Renal cortical epithelial cell (primary cell): ENCODE measurements at places on chromosomes 7 and 10.

DNA sequence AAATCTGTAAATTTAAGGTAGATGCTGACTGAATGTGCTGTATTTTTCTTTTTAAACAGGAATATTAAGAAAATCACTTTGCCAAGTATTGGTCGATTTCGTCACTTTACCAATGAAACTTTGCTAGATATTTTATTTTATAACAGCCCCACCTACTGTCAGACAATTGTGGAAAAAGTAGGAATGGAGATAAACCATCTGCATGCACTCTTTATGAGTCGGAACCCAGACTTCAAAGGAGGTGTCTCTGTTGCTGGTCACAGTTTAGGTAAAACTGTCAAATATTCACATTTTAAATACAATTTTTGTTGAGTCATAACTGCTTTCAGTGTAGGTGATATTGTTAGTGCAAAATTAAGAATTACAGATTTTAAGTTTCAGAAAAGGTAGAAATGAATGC is 25.2 kb downstream of the SEC23IP start:
- DNase-seq, result no peak

DNA sequence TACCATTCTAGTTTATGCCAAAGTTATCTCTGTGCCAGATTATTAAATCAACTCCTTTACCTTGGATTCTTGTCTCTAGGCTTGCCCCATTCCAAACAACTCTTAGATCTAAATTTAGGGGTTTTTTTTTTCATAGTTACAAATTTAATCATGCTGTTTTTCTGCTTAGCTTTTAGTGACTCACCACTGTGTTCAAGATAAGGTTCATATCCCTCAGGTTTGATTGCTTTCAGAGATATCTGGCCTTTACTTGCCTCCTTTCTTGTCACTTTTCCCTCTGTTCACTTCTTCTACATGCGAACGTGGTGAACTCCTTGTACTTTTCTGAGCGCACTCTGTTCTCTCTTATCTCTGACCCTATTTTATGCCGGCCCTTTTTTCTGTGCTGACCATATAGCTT is 78.2 kb downstream of the VPS50 start:
- peak; percentile 1 for DNase-seq

DNA sequence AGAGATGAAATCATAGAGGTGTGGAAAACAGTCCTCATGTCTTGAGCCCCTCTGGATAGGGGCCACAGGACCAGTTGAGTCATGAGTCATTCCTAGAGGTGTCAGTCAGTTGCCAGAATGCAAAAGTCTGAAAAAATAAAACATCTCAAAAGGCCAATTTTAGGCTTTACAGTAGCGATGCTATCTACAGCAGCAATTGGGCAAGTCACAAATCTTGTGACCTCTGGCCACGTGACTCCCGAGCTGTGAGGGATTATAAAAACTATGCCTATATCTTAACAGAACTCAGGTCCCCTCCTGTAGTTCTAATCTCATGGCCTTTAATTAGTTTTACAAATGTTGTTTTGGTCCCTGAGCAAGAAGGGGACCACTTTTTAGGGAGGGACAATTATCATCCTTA is 15.6 kb upstream of the TAS2R41 start:
- DNase-seq, result no peak

- DNase-seq, result no peak
These were observed 53.0 kb upstream of the LRRC17 start for GRCh38 chr7:102859799-102860125.

GRCh38 chr10:58237014-58237834 is 30.5 kb downstream of the IPMK start:
- DNase-seq, result peak; percentile 99

GRCh38 chr7:158695726-158696452 is 8.7 kb downstream of the NCAPG2 start:
- DNase-seq, result peak; percentile 56

GRCh38 chr7:2687881-2688318 is at the start of gene AMZ1:
Gene AMZ1 (plus strand): TSS chr7:2688202. CDS start chr7:2700452, 12,250 bp downstream.
- DNase-seq, result no peak

DNA sequence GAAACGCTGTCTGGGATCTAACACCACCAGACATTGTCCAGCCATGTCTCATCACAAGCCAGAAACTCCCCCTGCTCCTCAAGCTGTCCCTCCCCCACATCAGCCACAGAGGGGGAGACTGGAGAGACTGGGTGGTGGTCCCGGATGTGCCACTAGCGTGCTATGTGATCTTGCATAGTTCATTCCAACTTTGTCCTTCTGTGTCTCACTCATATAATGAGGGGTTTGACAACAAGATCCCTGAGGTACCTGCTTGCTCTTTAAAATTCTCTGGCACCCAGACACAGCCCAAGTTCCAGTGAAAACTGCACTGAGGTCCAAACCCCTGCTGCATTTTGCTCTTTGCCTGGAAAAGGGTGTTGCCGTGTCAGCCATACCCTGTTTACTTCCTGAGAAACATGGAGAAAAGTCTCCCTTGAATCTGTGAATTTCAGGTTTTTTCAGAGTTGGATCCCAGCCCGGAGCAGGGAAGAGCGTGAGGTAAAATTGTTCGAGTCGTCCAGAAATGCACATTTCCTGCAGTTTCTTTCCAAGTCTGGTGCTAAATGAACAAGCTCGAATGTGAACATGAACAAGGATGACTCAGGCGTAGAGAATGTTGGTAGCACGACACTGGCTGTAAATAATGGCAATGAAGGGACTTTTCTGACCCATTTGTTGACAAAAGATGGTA is 156.6 kb downstream of the CCDC3 start:
- peak; percentile 77 for DNase-seq

DNA sequence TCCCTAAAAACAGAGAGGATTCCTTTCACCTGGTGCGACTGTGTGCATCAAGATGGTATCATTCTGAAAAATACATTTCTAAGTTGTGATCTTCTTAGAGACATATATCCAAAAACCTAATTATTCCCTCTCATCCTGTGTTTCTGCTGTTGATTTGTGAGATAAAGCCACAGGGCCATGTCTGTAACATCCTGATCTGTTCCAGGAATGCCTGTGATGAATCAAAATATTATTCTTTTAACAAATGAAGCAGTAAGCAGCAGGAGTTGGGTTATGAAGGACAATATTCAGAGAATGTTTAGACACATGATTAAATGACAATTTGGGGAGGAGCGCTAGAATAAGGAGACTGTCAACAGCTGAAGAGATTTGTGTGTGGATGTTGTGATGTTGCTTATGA is 731.4 kb downstream of the KCNMA1 start:
- DNase-seq, result no peak

DNA sequence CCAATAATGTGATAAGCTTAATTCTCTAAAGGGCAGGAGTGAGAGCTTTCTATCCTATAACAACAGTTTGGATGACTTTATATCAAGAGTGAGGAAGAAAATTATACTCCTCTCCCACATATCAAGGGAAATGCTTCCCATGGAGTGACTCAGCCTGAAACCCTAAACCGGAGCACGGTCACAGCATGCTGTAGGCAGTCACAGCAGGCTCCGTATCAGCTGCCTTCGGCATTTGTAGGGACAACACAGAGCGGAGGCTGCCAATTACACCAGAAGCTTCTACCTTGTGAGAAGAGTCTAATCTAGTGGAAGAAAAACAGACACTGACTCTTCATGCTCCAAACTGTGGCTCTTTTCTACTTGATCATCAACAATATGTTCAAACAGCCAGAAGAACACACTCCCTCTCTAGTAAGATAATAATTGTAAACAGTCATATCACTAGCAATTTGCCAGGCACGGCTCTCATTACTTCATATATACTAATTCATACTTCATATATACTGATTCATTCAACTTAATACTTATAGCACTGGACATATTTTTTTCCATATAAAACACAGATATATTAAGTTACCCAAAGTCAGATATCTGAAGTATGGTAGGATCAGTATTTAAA is 65.9 kb downstream of the DGKB start:
- DNase-seq, result peak; percentile 58

GRCh38 chr10:98778277-98778759 is 331.6 kb upstream of the HPS1 start:
- no peak for DNase-seq

- no peak for DNase-seq
These were observed 755.3 kb upstream of the GALNT17 start for GRCh38 chr7:70376561-70377031.

DNA sequence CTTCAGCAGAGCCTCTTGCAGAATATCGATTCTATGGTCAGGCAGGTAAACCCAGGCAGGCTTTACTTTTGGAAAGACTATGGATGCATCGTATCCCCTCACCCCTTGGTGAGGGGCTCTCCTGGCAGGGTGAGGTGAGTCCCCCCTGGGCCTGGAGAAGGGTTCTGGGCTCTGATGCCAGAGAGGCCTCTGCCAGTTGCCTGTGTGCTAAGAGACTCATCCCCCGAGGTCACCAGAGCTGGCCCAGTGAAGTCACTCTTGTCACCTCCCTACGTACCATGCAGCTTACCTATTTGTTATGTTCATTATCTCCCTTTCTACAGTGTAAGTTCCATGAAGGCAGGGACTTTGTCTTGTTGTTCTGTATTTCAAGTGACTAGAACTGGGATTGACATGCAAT is 51.3 kb downstream of the TSPAN15 start:
- DNase-seq, result no peak

- DNase-seq, result peak; percentile 66
These were observed 786 bp upstream of the AKR1C4 start for GRCh38 chr10:5195727-5196374.

GRCh38 chr7:146636033-146636356 is 519.4 kb downstream of the CNTNAP2 start:
- no peak for DNase-seq

GRCh38 chr10:132855889-132856288 is 69.9 kb upstream of the NKX6-2 start:
- DNase-seq, result no peak

DNA sequence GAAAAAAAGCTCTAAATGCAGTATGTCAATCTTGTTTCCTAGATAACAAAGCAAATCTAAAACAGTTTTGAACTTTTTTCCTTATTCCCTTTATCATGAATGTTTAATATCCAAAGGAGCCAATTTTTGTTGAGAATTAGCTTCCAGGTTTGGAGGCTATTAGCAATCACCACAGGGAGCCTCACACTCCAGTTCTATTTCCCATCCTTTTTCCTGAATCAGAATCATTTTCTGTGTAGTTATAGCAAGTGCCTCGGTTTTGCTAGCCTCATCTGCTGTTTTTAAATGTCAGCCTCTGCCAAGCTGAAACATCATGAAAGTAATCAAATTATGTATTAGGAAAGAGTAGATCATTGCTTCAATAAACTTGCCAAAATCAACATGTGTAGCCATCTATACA is 357.5 kb upstream of the LRGUK start:
- DNase-seq, result no peak

- no peak for DNase-seq
These were observed 608.8 kb downstream of the LRMDA start for GRCh38 chr10:76040107-76040829.

DNA sequence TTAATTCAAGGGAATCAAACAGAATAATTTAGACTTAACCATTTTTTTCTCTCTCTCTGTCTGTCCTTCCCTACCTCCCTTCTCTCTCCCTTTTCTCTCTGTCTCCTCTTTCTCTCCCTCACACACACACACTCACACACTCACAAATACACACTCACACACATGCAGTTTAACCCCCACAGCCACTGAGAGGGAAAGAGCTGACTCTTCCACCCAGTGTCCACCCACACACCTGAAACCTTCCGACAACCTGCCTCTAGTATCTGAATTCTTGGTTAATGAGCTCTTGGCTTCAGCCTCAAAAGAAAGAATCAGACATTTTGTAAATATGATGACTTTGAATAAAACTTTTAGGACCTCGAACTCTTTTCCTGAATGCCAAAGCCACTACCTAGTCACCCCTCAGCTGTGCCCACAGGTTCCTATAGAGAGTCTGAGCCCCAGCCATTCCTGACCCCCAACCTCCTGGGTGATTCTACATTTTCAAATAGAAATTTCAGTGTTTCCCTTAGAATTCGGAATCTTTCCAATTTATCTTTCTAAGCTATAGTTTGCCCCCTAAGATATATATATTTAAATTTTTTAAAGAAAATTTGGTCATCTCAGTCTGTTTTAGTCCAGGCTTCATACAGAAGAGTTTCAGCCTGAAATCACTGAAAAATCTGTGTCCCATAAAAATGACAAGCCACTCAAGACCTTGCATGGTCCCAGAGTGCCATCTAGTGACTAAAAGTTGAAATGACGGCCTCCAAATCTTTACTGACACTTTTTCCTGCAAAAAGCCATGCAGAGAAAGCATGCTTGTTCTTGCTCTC is 202.8 kb downstream of the IPMK start:
- peak; percentile 61 for DNase-seq

GRCh38 chr10:92550924-92551323 is 23.0 kb downstream of the IDE start:
- DNase-seq, result no peak

DNA sequence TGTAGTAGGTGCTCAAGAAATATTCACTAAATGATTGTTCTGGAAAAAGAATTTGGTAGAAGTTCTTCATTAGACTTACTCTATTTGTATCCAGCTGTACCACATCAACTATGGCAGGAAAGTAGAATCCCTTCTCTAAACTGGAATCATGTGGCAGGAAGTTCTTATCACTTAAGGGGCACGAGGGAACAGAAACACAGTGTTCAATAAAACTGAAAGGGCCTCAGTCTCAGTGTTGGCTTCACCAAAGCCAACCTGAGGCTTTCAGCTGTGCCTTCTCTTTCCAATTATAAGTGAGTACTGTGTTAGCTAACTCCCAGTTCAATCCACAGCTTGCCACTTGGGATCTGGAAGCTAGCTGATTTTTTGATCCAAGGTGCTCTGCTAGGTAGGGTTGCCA is 257.6 kb upstream of the LRGUK start:
- DNase-seq, result no peak

GRCh38 chr10:127485153-127485857 is 63.8 kb upstream of the NPS start:
- peak; percentile 76 for DNase-seq

GRCh38 chr10:3255075-3255474 is 82.5 kb upstream of the PITRM1 start:
- DNase-seq, result no peak

DNA sequence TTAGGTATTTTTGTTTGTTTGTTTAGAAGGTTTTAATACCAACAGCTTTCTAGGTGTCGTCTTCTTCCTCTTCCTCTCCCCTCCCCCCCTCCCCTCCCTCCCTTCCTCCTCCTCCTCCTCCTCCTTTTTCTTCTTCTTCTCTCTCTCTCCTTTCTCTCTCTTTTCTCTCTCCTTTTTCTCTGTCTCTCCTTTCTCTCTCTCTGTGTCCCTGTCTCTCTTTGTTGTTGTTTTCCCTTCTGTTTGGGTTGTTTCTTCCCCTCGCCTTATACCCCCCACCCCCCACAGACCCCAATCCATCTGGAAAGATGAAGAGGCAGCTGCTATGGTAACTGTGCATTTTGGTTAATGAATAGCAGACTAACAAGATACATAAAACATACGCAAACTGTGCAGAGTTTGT is 75.5 kb downstream of the BTRC start:
- DNase-seq, result no peak

DNA sequence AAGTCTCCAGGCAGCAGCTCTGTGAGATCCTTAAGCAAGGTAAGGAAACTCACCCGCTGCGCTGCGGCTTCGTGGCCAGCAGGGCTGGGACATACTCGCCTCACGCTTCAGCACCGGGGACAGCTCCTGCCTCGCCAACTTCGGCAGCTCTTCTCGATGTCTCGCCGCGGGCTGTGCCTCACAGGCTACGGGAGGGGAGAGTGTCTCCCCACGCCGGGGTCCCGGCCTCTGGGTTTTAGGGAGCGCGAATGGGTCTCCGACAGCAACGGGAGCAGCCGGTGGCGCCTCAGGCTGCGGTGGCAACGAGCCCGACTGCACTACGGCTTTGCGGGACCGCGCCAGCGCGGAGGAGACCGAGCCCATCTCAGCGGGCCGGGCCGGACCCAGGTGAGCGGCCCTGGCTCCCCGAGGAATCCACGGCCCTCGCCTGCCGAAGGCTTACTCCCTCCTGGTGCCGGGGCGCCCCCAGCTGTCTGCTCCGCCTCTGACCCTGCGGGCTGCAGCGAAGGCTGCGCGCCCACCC is 62.4 kb downstream of the LSM5 start:
- peak; percentile 57 for DNase-seq
